GM23338 (cell line): ENCODE measurements at places on chromosomes 12 and 14. TPM values are rescaled to one million over a fixed set of nuclear protein-coding genes. Genes with fewer than 3 reads are reported as not detected.

GRCh38 chr12:88985011-88985410, 367.3 kb downstream of the DUSP6 start:
- H3K36me3 ChIP-seq: no peaks in the 10 kb centered on the region
- 0 out of 2 replicates have a peak, but pooled peaks cover 13% of the 10 kb centered on the region for H3K4me1 ChIP-seq
- no peak for DNase-seq

TTC6 gene
- polyA plus RNA-seq: 0.31 and 0.37 TPM in 2 replicates

DNA sequence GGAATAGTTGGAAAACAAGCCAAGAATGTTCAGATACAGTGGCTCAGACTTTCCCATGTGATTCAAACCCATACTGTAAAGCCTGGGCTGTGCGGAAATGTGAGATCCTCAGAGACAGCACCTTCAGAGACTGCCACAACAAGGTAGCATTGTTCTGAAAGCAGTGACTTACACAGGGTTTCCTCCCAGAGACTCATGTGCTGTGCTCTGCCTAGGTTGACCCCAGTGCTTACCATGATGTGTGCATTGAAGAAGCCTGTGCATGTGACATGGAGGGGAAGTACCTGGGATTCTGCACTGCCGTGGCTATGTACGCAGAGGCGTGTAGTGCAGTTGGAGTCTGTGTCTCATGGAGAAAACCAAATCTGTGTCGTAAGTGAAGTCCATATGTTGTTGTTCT, 219.4 kb downstream of the LRRK2 start:
- H3K27ac ChIP-seq: no peak overlapping the region
- H3K4me1 ChIP-seq: no peaks in the 10 kb centered on the region
- no peak overlapping the region for H3K4me3 ChIP-seq

GRCh38 chr12:124437617-124438436, 129.6 kb downstream of the NCOR2 start:
- H3K27me3 ChIP-seq: no peaks in the 10 kb centered on the region
- no peaks in the 10 kb centered on the region for H3K36me3 ChIP-seq
- no peak overlapping the region for H3K4me3 ChIP-seq
- no peak for DNase-seq

DNA sequence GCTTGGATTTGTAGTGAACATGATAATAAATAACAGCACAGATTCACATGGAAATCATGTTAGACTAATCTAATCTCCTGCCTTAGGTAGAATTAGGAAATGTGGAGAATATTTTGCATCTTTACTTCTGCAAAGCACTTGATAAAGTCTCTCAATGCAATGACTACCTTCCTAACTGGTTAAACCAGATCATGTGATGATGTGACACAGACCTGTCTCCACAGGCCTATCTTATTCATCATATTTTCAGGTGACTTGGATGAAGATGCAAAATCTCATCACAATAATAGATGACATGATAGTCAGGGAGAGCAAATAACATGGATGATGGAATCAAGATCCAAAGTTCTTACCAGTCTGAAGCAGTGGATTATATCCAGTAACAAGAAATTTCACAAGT, 38.5 kb upstream of the RNASE1 start:
- no peak overlapping the region for H3K27ac ChIP-seq
- H3K4me1 ChIP-seq: no peaks in the 10 kb centered on the region
- DNase-seq: no peak
- no peaks in the 10 kb centered on the region for H3K36me3 ChIP-seq
- H3K4me3 ChIP-seq: no peak overlapping the region

STXBP6 gene
- polyA plus RNA-seq: 29.0 TPM in 2 replicates

NXPH4 gene
- polyA plus RNA-seq: 0.89 and 1.1 TPM in 2 replicates

GRCh38 chr12:12676605-12677004, 19.4 kb downstream of the GPR19 start:
- peak; percentile 90 for DNase-seq
- H3K27me3 ChIP-seq: peaks cover 65% of the 10 kb centered on the region
- H3K36me3 ChIP-seq: no peaks in the 10 kb centered on the region

TTC7B gene
- polyA plus RNA-seq: 7.9 and 10.1 TPM in 2 replicates

DNA sequence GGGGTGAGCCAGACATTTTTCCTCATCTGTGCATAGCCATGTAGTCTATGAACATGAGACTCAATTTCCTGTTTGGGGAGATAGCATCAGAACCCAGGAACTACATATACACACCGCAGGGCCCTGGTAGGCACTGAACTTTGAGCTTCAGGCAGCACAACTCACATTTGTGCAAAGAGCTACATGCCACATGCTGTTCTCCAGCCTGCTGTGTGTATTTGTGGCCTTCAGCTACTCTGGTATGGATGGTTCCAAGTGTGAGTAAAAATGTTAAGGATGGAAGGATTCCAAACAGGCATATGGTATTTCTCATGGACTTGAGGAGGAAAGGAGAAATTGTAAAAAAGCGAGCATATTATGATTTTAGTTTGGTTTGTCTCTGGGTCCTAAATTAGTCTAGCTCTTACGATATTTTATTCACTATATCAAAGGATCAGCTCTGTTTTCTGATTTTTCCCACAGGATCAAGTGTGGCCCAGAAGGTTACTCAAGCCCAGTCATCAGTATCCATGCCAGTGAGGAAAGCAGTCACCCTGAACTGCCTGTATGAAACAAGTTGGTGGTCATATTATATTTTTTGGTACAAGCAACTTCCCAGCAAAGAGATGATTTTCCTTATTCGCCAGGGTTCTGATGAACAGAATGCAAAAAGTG, 422.4 kb upstream of the OR4E1 start:
- no peak overlapping the region for H3K27ac ChIP-seq
- DNase-seq: no peak
- peaks cover 7% of the 10 kb centered on the region; the same call in 1 of the 2 replicates for H3K27me3 ChIP-seq
- H3K4me3 ChIP-seq: no peak overlapping the region
- no peaks in the 10 kb centered on the region for H3K4me1 ChIP-seq

- H3K36me3 ChIP-seq: peaks cover 63% of the 10 kb centered on the region
- H3K27ac ChIP-seq: no peak overlapping the region
- H3K27me3 ChIP-seq: no peaks in the 10 kb centered on the region
- H3K4me1 ChIP-seq: no peaks in the 10 kb centered on the region
- DNase-seq: no peak
- H3K4me3 ChIP-seq: no peak overlapping the region
Measured at GRCh38 chr12:101372431-101372830, 35.1 kb downstream of the ARL1 start.

GRCh38 chr12:65168681-65169319, 583 bp upstream of the LEMD3 start:
- 0 out of 2 replicates have a peak overlapping the region, but pooled peaks have one; percentile 82 for H3K27ac ChIP-seq
- peak overlapping the region; percentile 91 for H3K4me3 ChIP-seq
- peaks cover 6% of the 10 kb centered on the region for H3K27me3 ChIP-seq

- H3K4me1 ChIP-seq: peaks cover 17% of the 10 kb centered on the region; the same call in 1 of the 2 replicates
- H3K27me3 ChIP-seq: no peaks in the 10 kb centered on the region
- DNase-seq: peak; percentile 80
- 0 out of 2 replicates have a peak, but pooled peaks cover 9% of the 10 kb centered on the region for H3K36me3 ChIP-seq
Measured at GRCh38 chr12:55965941-55966407, at the start of gene PMEL. PMEL (minus strand) TSS chr12:55966042; CDS start chr12:55966011, 31 bp downstream.

GRCh38 chr12:82638324-82638723, 48.4 kb upstream of the TMTC2 start:
- no peak for DNase-seq
- no peaks in the 10 kb centered on the region for H3K27me3 ChIP-seq
- no peak overlapping the region for H3K27ac ChIP-seq
- no peak overlapping the region for H3K4me3 ChIP-seq

GARIN6 gene
- polyA plus RNA-seq: 0.44 TPM in 1 of 2 replicates, not detected in the other

RHNO1 gene
- 63.8 and 71.1 TPM in 2 replicates for polyA plus RNA-seq

- DNase-seq: peak; percentile 98
- peaks cover 14% of the 10 kb centered on the region; the same call in 1 of the 2 replicates for H3K4me1 ChIP-seq
- H3K4me3 ChIP-seq: peak within 1 kb of the TSS; percentile 97
- H3K36me3 ChIP-seq: no peaks in the 10 kb centered on the region
Measured at GRCh38 chr14:24367514-24368211, at the start of gene NFATC4. NFATC4 (plus strand) TSS chr14:24368184; CDS start chr14:24368341, 157 bp downstream.

DNA sequence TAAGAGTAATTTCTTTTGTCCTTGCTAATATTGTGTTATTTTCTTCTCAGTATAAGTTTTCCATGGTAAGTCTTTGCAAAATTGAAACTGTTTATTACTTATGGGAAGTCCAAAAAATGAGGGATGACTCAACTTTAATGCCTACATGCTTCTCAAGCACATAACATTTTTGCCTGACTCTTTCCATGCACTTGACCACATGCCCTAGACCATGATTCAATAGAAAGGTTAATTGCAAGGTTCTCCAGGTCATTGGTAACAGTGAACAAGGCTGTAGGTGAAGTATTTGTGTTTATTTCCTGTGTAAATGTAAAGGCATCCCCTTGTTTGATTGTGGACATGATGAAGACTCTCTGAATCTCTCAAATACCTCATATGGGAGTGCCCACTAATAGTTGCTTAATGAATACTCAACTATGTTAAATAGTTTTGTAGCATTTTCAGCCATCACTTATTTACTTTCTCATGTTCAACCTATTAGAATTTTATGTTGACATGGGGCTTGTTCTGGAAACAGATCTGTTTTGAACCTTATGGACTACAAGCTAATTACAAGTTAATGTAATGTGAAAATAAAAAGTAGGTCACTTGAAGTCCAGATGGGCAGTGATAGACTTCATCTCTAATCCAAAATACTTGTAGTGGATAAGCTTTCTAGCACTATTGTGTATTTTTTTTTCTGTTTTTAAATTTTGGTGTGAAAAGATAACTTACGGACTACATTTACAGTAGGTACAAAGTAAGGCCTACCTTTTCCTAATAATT, 131.7 kb downstream of the TMTC2 start:
- H3K4me3 ChIP-seq: no peak overlapping the region
- no peak overlapping the region for H3K27ac ChIP-seq
- H3K36me3 ChIP-seq: no peaks in the 10 kb centered on the region
- no peaks in the 10 kb centered on the region for H3K27me3 ChIP-seq
- H3K4me1 ChIP-seq: peaks cover 8% of the 10 kb centered on the region; the same call in 1 of the 2 replicates

DNA sequence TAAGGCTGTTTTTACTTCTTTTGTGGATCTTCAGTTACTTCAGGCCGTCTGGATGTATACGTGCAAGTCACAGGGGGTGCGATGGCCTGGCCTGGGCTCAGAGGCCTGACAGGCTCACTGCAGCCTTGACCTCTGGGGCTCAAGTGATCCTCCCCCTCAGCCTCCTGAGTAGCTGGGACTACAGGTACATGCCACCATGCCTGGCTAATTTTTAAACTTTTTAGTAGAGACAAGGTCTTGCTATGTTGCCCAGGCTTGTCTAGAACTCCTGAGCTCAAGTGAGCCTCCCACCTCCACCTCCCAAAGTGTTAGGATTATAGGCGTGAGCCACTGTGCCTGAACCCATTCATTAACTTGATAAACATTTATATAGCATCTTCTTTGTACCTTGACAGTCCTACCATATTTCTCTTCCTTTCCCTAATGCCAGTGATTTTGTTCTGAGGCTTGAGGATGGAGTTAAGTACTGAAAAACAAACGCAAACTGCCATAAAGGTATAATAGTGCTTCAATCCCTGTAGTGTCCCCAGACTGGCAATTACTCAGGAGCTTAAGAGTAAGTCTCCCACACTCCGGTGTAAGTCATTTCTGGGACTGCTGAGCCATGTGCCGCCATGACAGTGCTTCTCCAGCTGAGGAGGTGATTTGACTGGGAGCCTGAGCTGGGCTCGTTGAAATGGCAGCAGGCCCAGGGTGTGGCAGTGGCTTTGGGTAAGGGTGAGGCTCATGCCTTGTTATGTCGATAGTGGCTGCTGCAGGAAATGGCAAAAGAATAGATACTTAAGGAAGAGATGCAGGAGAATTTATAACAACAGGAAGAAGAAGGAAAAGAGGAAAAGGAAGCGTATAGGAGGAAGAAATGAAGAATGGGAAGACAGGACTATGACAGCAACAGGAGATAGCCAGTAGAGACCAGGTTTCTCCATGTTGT, 43.7 kb upstream of the HECTD1 start:
- no peak overlapping the region for H3K27ac ChIP-seq
- no peak overlapping the region for H3K4me3 ChIP-seq
- no peaks in the 10 kb centered on the region for H3K27me3 ChIP-seq
- H3K36me3 ChIP-seq: no peaks in the 10 kb centered on the region
- no peaks in the 10 kb centered on the region for H3K4me1 ChIP-seq

DNA sequence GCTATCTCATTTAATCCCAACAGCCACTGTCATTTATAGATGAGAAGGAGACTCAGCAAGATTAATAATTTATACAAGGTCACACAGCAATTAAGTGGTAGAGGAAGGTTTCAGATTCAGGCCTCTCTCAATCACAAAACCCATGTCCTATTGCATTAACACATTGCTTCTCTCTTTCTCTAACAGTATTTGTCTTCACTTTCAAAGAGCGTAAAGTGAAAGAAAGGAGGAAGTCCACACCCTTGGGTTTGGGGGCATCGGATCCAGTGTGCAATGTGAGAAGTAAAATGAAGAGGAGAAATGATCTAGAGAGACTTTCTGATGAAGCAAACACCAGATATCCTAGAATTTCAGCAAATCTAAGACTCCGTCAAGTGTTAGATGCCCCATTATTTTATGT, 7.0 kb upstream of the VRK1 start:
- no peak for DNase-seq
- no peaks in the 10 kb centered on the region for H3K4me1 ChIP-seq
- no peaks in the 10 kb centered on the region for H3K36me3 ChIP-seq
- H3K27me3 ChIP-seq: no peaks in the 10 kb centered on the region

TTC9 gene
- polyA plus RNA-seq: 9.9 and 10.3 TPM in 2 replicates

DNA sequence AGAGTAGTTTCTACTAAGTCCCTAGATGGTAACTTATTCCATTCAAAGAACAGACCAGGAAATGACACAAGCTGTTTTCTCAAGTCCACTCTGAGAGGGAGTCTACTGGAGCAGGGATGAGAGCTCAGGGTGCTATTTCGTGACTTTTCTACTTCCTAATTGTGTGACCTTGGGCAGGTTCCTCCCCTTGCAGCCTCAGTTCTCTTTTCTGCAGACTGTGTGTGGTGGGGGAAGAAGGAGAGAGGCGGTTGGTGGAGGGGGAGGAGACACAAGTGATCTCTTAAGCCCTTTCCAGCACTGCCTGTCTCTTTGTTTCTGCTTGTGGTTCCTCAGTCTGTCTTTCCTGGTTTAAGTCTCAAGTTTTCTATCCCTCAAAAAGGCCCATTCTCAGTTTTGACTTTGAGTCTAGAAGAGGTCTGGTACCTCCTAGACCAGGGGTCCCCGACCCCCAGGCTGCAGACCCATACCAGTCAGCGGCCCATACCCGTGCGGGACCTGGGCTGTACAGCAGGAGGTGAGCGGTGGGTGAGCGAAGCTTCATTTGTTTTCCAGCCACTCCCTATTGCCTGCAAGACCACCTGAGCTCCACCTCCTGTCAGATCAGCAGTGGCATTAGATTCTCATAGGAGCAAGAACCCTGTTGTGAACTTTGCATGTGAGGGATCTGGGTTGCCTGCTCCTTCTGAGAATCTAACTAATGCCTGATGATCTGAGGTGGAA, 10.7 kb downstream of the FGF6 start:
- H3K27ac ChIP-seq: no peak overlapping the region
- peaks cover 9% of the 10 kb centered on the region for H3K4me1 ChIP-seq
- no peak overlapping the region for H3K4me3 ChIP-seq
- no peaks in the 10 kb centered on the region for H3K27me3 ChIP-seq

DNA sequence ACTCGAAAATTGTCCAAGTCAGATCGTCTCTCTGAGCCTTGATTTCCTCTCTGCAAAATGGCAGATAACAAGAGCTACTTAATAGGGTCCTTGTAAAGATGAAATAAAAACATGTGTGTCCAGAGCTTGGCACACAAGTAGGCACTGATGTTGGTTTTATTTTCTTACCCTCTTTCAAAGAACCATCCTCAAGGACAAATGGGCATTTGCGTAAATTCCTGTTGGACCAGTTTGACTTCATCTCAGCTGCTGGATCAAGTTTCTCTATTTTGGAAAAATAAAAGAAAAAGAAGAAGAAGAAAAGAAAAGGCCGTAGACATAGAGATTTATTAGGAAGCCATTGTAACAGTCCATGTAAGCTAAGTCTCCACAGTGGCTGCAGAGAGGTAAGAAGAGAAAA, 47.2 kb downstream of the MAP1LC3B2 start:
- H3K27ac ChIP-seq: no peak overlapping the region
- H3K27me3 ChIP-seq: no peaks in the 10 kb centered on the region
- no peaks in the 10 kb centered on the region for H3K36me3 ChIP-seq
- no peak overlapping the region for H3K4me3 ChIP-seq
- peaks cover 33% of the 10 kb centered on the region for H3K4me1 ChIP-seq
- no peak for DNase-seq
